ENCODE measurements at places on chromosomes 2 and 18.

GRCh38 chr18:25282282-25282681 is 69.7 kb downstream of the ZNF521 start:
- DNase-seq, result no peak

GRCh38 chr2:209387389-209387788 is 36.5 kb upstream of the MAP2 start:
- DNase-seq, result no peak

DNA sequence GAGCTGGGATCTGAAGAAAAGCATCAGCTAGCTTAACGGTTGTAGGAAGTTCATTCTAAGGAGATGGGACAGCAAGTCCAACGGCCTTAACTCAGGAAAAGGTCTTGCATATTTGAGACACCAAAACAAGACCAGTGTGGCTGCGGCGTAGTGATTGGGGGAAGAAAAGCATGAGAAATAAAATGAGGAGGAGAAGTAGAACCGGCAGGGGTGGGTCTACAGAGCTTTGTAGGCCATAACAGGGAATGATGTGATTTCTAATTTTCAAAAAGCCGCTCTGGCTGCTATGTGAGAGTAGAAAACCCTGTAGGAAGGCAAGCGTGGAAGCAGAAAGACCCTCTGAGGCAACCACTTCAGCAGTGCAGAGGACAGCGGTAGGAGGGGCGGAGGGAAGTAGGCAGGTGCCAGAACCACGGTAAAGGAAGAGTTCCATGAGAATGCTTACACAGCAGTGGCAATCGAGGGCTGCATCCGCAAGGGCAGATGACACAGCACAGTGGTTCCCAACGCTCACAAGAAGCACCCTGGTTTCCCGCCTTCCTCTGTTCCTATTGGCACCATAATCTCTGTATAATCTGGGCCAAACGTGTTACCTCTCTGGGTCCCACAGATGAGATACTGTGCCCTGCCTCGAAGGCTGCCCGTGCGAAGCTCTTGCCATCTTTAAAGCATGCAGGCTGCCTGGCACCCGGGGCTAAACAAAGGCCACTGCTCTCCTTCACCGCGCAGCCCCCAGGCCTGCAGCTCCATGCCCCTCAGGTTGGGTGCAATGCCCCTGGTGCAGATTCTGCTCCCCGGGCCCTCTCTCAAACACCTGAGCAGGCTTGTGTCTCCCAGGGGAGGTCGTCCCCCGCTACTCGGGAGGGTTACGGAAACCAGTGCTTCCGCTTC is 795 bp downstream of the ANKRD39 start:
- no peak for DNase-seq

DNA sequence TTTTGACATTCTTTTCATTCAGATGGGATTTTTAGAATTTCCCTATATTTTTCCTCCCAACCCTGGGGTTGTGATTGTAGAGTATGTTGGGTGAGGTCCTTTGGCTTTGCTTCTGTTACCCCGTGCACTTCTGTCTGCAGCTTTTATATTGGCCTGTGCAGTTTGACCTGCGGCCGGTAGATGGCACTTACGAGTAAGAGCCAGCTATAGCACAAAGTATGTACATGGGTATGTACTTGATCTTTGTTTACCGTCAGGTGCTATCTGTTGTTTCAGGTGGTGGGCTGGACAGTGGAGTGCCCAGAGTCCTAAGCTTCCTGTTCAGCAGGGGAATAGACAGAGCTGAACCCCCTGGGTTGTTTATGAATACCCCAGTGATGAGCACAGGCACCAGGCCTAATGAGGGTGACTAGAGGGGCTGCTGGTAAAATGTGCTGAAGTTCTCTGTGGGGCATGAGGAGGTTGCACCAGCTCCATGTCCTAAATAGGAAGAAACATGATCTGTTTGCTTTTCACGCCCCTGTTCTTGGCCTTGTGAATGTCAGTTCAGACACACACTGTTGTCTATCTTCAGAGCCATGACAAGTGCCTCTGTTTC is 58.9 kb upstream of the THUMPD2 start:
- no peak for DNase-seq

- no peak for DNase-seq
Observed at GRCh38 chr2:227454323-227454860, 17.6 kb upstream of the AGFG1 start.

- DNase-seq, result peak; percentile 25
Observed at GRCh38 chr18:59096098-59096789, 43.4 kb upstream of the SEC11C start.

DNA sequence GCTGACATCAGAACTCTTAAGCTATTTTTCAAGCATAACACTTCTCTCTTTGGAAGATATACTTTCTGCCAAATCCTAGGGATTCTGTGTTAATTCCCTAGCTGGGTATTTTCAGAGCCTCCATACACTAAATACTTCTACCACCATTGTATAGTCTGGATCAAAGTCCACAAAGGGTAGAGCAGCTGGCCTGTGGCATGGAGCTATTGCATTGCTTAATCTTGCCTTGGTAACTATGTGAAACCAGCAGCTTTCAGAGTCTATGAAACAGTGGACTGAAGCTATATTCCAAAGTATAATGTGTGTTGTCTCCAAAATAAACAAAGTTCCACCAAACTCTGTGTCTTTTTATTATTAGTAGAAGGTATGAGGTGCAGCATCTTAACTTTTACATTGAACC is 296.9 kb upstream of the CDH19 start:
- DNase-seq, result no peak

DNA sequence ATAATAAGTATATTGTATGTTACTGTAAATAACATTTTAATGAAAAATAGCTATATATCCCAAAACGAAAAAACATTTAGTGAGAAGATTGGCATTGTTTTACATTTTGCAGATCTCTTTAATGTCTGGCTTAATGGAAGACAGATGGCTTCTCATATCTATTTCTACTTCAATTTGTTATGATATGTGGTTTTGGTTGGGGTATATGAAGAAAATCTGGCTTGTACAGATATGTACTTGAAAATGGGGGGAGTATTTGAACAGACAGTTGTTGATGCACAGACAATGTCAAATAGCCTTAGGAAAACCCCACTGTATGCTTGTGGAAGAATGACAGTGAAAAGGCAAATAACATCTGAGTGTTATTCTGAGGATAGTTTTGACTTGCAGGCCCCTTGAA is 23.6 kb upstream of the GMCL1 start:
- no peak for DNase-seq

DNA sequence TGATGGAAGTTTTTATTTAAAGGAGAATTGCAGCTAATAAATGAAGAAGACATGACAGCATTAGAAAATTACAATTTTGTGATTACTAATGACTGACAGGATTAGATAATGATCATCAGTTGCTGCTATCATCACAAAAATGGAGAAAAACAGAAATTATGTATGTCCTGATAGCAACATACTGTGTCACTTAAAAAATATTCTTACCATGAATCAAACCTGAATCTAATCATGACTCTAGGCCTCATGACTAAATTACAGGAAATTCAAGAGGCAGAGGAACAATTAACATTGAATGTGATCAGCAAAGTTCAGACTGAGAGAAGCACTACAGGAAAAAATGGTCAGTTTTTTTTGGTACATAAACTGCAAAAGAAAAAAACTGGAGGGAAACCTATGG is 147.8 kb downstream of the PMAIP1 start:
- DNase-seq, result no peak

- peak; percentile 36 for DNase-seq
Observed at GRCh38 chr2:232501331-232501771, 13.7 kb upstream of the ECEL1 start.

DNA sequence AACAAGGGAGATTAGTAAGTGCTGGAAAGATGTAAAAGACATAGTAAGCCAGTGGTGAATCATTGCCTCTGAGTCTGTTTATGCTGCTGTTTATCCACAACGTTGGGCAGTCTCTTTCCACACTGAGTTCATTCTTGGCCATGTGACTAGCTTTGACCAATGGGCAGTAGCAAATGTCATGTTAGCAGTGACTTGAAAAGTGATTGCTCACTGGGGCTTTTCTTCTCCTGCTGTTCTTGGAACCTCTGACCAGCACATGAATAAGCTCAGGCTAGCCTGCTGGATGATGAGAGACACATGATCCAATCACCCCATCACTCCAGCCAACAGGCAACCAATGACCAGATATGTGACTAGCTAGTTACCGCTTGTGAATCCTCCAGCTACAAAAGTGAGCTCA is 360.4 kb downstream of the SLC4A3 start:
- DNase-seq, result no peak

GRCh38 chr2:118190474-118190873 is 102.2 kb downstream of the INSIG2 start:
- no peak for DNase-seq

GRCh38 chr2:54947646-54948045 is 102.6 kb downstream of the RTN4 start:
- peak; percentile 68 for DNase-seq

- DNase-seq, result no peak
Observed at GRCh38 chr2:198731842-198732399, 725.8 kb downstream of the SATB2 start.

DNA sequence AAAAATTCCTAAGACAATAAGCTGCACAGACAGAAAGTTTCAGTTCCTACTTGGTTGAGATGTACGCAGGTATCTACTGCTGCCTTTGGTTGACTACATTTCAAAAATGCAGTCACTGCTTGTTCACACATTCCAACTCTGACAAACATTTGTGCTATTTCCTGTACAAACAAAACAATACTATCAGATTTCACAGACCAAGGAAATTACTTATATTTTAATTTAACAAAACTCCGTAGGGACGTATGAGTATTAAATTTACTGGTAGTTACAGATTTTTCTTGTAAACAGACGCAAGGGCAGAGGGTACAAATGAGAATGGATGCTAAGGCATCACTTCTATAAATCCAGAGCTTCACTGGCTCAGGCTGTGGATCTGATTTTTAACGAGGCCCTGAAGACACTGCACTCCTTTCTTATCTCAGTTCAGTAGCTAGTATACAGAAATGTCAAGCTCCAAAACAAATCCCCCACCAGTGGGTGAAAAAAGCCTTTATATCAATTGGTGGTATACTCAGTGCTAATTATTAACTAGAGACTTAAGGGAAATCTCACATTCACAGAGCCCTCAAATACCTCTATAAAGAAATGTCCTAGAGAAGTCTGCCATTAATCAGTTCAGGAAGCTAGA is 31.7 kb upstream of the TTC32 start:
- DNase-seq, result peak; percentile 9

- peak; percentile 5 for DNase-seq
Observed at GRCh38 chr2:127511090-127511695, 15.1 kb downstream of the IWS1 start.

DNA sequence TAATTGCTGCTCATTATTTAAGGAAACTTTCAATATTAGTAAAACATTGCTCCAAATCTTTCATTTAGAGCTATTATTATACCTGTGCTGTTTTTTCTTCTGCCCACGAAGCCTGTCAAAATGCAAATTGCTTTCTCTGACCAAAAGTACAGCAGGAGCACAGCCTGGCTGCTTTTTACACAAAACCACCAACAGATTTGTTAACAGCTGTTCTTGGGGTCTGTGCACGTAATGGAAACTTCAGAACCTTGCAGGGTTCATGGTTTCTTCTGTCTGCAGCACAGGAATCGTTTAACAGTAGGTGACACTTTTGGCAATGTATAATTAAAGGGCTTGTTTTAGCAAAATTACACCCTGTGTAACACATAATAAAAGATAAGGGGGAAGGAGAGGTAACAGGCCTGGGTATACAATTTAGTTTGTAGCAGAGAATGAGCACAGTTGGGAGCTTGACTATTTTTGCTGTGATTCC is 447.3 kb downstream of the KCNJ3 start:
- peak; percentile 22 for DNase-seq

DNA sequence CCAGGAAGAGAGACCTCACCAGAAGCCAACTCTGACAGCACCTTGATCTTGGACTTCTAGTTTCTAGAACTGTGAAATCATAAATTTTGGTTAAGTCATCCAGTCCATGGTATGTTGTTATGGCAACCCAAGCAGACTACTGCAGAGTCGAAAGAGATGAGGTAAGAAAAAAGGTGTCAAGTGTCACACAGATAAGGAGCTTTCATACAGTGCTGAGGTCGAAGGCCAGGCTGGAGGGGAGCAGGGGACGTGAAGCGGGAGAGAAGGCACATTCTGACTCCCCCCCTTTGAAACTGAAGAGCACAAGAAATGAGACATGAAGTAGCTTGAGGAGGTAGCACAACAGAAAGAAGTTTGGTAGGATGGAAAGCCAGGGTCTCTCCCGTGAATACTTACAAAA is 110.4 kb downstream of the ALK start:
- DNase-seq, result no peak

DNA sequence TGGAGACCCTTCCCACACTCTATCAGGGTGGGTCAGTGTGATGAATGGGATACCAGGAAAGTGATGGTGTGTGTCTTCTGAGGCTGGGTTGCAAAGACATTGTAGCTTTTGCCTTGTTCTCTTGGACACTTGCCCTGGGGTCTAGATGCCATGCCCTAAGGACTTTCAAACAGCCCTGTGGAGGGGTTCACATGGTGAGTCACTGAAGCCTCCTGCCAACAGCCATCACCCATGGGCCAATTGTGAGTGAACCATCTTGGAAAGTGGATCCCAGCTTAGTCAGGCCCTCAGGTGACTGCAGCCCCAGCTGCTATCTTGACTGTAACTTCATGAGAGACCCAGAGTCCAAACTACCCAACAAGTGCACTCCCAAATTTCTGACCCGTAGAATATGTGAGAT is 25.8 kb upstream of the IGFBP5 start:
- no peak for DNase-seq

DNA sequence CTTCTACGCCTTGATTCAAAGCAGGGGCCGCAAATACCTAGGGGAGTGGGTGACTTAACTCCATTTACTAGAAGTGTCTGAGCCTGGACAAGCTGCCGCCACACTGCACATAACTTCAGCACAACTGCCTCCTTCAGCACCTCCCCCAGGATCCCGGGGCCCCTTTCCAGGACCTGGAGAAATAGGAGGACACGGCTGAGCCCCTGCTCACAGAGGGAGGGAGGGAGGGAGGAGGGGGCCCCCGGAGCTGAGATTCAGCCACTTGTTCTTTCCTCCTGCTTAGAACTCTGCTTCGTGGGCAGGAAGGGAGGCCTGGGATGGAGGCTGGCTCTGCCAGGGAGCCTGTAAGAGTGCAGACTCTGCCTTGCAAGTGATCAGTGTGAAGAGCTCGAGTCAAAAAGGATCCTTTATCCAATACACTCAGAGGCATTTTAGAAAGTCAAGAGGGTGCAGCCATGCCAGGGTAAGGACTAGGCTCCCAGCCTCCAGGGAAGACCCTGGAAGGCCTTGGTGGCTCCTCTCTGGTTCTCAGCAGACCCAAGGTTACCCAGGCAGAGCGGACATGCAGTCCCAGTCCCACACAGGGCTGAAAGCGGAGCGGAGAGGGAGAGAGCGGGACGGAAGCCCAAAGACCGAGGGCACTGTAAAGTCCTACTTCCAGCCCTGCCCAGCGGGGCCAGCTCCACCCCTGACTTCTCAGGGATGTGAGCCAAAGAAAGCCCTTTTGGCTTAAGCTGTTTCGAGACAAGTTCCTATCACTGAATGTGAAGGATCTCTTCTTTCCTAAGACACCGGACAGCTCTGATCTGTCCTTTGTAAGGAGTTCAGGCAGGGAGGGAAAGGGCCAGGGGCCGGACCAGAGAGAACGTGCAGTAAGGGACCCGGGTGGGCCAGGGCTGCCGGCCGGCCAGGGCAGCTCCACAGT is 8.6 kb upstream of the ARMC9 start:
- peak; percentile 49 for DNase-seq

Measured in eye (tissue), 1 donor.